ENCODE measurements at places on chromosomes 3 and 15. TPM values are rescaled to one million over a fixed set of nuclear protein-coding genes. Genes with fewer than 3 reads are reported as not detected.
A peak's percentile ranks its signal among the peaks of the same experiment; 100 is the strongest.

Gene MME
- not detected for polyA plus RNA-seq

Gene TMEM44
- 13.8 TPM for polyA plus RNA-seq

Gene ZPLD1
- not detected for polyA plus RNA-seq

Gene LINS1
- polyA plus RNA-seq, result 10.0 TPM

- DNase-seq, result no peak
Observed at GRCh38 chr15:96869122-96869521, 538.6 kb downstream of the NR2F2 start.

DNA sequence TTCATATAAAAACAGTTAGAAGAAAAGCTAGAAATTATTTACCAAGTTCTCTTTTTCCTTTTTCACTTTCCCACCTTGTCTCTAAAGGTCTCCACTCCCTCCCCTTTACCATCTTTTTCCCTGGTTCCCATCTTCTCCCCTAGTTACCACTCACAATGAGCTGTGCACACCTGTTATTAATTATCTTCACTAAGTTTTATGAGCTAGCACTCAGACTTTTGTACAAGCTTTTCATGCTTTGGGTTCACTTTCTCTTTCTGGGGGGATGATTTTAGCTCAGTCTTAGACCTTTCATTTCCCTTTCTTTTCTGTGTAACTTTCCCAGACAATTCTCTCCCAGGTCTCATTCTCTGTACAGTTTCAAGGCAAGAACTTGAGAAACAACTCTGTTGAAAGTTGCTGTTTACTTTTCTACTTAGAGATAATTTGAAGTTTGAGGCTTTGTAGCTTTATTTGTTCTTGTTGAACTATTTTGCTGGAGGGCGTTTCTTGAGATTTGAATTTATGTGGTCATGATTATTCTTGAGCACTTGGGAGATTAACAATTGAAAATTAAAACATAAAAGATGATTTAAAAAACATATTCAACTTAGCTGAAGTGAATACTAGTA is 24.0 kb upstream of the AADAC start:
- peak; percentile 4 for DNase-seq

DNA sequence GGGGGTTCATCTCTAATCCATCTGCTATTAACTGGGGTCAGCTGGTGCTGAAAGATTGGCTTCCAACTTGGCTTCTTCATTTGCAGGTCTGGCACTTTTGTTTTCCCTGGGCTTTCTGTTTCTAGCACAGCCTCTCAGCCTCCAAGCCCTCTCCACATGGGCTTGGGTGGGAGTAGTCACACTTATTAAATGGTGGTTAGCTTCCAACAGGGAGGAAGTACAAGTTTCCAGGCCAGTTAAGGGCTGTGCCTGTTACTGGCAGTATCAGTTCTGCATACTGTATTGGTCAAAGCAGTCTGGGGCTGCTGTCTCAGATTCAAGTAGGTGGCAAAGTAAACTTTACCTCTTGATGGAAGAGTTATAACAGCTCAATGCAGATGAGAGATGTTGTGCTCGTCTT is 627.1 kb upstream of the CCDC54 start:
- DNase-seq, result no peak

DNA sequence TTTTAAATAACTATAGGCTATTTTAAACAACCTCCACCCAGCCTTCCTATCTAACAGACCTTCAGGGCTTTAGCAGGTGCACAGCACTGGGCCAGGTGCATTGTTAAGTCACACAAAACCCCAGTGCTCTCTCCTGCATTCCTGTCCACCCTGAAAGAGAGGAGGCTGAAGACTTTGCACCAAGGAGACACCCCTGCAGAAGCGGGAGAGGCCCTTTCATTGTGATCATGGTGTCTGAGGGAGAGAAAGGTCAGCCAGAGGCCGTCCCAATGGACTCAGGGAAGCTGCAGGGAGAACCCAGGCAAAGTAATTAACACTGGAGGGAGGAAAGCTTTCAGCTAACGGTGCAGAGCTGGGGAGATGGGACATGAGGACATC is 5.2 kb downstream of the LRIG1 start:
- no peak for DNase-seq

GRCh38 chr15:55197362-55197705 is 593 bp upstream of the RSL24D1 start:
- DNase-seq, result no peak

DNA sequence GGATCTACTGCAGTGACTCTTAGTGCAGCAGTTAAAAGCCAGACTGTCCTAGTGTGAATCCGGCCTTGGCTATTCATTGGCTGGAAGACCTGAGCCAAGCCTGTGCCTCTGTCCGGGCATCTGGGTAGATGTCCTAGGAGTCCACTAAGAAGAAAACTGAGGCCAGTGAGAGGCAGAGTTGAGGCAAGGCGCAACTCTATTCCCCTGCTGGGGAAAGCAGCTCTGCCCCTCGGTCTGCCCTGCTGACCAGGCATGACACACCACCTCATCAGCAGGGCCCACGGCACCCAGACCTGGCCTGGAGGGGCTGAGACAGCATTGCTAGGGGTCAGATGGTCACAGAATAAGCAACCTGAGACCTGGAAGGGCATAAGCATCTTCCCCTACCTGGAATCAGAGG is 46.7 kb upstream of the ABHD2 start:
- DNase-seq, result no peak

GRCh38 chr3:116417151-116417550 is 28.1 kb downstream of the LSAMP start:
- DNase-seq, result no peak

DNA sequence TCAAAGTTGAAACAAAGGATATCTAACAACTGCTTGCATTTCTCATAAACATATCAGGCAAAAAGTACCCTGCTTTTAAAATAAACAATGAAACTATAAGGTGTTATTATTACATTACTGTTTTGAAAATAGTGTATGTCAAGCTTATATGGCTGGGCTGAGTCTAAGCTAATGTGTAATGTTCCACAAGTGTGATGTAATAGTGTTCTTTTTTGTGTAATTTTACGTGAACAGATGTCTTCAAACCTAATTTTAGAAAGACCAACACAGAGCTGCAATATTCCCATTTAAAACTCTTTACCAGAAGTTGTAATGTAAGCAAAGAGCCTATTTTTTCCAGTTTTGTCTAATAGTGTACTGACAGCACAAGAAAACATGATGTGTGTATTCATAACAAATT is 34.0 kb downstream of the MINDY2 start:
- no peak for DNase-seq

All from HepG2 (cell line).